ENCODE measurements at places on chromosomes 7 and 10.

DNA sequence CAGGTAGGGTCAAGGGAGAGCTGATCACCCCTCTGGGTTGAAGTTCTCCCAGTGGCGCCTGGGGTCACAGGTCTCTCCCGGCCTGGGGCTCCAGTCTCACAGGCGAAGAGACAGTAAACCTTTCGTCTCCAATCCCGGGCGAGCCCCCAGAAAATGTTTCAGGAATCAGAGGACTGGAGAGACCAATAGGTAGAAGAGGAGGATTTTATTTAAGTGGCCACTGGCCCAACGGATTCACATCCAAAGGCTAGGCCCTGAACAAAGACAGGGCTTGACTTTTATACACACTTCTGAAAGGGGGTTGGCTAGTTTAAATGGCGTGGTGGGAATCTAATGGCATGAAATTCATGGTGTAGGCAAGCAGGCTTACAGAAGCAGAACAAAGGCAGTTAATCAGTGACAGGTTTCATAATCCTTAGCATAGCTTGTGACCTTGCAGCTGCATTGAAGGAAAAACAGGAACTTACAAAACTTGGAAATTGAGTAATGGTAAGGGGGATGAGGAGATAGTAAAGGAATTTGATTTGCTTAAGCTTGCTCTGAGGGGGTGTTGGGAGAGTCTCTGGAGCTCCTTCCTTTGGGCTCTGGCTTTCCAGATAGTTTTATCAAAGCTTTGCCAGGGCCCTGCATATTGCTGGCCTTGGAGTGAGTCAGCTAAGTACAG lies 105.5 kb downstream of the TRIM24 start:
- DNase-seq: no peak

DNA sequence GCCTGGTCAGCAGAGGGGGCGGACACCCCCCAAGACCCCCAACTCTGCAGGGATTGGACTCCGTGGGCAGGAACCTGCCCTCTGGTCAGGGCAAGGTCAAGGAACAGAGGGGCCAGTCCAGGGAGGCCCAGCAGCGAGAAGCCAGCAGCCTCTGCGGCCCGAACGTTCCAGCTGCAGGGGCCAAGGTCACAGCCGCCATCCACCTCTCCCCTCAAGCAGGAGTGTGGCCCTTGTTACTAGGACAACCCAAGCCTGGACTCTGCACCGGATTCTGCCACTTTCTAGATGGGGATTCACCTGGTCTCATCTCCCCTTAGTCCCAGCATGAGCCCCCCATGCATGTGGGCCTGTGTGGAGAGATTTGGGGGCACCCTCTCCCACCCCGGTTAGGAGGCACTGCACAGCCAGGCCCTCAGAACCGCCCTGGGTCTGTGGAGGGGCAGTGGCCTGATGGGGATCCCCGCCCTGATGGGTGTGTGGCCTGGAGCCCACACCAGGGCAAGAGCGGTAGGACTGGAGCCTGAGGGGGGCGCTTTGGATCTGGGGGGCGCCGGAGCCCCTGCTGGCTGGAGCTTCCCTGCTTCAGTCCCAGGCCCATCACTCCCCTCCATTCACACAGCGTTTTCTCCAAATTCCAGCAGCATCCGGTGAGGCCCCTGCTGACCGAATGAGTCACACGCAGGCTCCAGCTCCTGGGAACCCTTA lies 18.1 kb downstream of the ADGRA1 start:
- DNase-seq: no peak

GRCh38 chr10:121414366-121415062 lies 183.7 kb downstream of the FGFR2 start:
- DNase-seq: no peak

GRCh38 chr10:84401854-84402611 lies 73.6 kb downstream of the CCSER2 start:
- no peak for DNase-seq

GRCh38 chr10:82757901-82758300 lies 882.9 kb downstream of the NRG3 start:
- no peak for DNase-seq

DNA sequence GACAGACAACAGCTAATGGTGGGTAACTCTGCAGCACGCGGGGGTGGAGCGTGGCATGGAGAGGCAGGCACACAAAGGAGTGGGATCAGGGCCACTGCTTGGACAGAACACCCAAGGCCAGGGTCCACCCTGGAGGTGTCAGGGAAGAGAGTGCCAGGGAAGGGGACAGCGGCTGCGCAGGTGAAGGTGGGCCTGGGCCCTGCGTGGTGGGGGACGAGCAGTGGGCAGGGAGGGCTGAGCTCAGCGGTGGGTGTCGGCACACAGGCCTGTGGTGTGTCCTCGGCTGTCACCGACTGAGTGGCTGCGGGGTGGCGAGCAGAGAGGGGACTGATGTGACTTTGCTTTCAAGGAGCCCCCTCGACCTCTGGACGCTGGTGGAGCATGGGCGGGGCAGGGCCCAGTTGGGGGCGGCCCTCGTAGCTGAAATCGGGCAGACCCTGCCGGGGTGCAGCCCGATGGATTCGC lies 8.4 kb upstream of the SCART1 start:
- no peak for DNase-seq

- no peak for DNase-seq
Measured at GRCh38 chr7:145293754-145294153, 457.9 kb upstream of the TPK1 start.

- DNase-seq: no peak
Measured at GRCh38 chr10:101286248-101287046, 57.2 kb upstream of the LBX1 start.

DNA sequence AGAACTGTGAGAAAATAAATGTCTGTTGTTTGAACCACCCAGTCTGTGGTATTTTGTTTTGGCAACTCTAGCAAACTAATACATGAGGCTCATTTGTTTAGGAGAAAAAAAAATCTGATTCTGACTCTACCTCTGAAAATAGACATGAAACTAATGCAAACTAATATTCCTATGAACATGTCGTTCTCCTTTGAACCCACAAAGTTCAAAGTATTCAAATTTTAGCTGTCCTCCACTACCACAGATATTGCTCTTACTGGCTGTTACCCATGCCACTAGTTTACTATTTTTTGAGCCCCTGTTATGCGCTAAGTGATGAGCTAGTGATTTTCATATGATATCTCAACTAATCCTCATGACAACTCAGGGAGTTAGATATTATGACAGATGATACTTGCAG lies 58.8 kb upstream of the ZNF804B start:
- DNase-seq: no peak

DNA sequence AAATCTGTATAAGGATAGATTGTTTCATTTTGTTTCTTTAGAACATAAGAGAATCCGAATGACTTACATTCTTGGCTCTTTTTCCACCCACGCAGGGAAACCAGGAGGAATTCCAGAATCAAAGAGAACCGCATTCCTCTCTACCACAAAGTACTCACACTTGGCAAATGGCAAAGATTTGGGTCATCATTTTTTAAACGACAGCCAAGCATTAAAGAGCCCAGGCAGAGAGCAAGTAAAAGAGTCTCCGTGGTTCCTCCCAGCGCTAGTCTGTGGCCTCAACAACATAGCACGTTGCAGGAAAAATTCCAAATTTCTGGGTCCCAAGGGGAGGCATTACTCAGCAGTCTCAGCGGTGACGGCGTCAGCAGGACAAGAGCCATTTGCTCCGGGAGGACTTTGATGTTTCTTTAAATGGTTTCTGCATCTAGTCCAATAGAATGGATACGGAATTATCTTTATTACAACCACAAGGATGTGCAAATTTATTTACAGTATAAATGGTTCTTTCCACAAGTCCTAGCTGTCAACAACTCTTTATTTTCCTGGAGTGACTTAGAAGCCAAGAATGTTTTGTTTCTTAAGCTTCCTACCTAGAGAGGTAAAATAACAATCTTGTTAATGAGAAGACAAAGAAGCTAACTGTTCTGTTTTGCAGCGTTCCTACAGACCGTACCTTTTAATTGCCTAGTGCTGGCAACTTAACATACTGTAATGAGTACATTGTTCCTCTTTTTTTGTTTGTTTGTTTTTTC lies 232.5 kb downstream of the SKIDA1 start:
- no peak for DNase-seq
